ENCODE measurements at places on chromosomes 2 and 18.
A peak's percentile ranks its signal among the peaks of the same experiment; 100 is the strongest.

- DNase-seq: no peak
Observed at GRCh38 chr2:134319596-134320254, 65.9 kb downstream of the MGAT5 start.

GRCh38 chr18:48825101-48825745 lies 125.5 kb downstream of the SMAD7 start:
- DNase-seq: no peak

DNA sequence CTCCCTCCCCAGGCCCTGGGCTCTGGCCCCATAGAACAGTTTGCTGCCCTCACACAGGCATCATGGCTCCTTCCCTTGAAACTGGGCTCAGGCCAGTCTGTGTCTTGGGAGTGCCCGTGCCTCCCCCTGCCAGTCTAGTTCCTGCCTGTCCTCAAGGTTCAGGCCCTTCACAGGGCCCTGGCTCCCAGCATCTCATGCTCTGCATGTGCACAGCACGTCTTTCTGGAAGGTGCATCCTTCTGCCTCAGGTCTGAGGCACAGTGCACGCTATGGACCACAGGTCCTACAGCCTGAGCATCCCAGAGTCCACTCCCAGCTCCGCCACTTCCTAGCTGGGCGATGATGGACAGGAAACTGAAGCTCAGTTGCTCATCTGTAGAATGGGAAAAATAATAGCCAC lies 35.6 kb upstream of the FOSL2 start:
- no peak for DNase-seq

- no peak for DNase-seq
Observed at GRCh38 chr2:62313449-62314227, 117.7 kb downstream of the B3GNT2 start.

DNA sequence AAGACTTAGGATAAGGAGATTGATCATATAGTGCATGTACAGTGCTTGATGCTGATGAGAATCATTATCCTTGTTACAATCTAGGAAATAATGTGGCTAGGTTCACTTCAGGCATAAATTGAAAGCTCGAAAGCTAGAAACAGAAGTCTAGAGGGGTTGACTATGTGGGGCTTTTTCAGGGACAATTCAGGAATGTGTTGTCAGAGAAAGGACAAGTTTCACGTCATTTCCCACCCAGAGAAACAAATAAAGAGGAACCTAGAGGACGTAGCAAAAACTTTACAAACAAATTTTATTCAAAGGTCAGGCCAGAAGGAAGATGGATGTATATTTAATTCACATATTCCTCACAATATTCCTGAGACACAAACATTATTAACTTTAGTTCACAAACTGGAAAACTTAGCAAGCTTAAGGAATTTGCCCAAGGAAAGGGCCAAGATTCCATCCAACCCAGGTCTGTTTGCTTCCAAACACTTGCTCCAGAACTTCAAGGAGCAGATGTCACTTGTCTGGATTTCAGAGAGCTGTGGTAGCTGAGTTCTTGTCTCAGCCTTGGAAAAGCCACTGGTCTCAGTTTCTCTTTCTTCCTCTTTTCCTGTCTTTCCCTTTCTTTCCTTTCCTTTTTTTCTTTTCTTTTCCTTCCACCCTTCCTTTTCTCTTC lies 7.4 kb downstream of the CYRIA start:
- DNase-seq: no peak

DNA sequence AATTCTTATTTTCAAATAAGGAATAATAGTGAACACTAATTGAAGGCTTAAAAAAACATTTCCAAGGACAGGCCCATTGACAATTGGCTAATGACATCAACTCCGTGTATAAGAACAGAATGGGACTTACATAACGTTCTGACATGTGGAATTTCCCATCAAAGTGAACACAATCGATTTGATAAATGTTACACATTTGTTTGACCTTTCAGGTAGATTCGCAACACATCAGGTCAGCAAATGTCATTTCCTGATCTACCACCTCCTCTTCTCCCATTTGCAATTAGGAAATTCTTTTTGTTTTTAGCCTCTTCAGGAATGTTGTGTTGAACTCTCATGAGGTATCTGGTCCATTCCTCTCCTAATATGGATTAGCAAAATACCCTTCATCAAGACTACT lies 292.9 kb upstream of the SLC14A2 start:
- DNase-seq: no peak

DNA sequence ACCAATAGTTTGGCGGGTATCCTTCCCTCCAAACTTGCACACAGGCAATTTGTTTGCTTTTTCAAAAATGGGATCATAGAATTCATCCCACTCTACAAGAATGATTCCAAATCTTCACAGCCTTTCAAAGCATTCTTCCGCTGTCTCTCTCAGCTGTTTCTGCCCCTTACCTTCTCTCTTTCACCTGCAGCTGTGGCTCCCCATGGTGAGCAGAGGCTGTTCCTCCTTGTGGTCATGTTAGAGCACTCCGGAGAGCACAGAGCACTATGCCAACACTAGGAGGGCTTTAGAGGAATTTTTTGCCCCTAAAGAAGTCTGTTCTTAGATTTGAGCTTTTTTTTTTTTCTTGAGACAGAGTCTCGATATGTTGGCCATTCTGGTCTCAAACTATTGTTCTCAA lies 30.4 kb downstream of the MTHFD2 start:
- DNase-seq: no peak

GRCh38 chr18:23337599-23338444 lies 115.3 kb upstream of the RIOK3 start:
- DNase-seq: peak; percentile 80

DNA sequence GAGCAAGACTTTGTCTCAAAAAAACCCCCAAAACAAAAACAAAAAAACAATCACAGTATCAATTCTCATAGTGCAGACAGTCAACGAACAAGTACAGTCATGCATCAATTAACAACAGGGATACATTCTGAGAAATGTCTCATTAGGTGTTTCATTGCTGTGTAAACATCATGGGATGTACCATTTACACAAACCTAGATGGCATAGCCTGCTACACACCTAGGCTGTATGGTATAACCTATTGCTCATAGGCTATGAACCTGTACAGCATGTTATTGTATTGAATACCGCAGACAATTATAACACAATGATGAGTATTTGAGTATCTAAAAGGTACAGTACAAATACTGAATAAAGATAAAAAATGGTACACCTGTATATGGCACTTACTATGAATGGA lies 67.8 kb upstream of the LMAN1 start:
- DNase-seq: peak; percentile 90

- DNase-seq: no peak
Observed at GRCh38 chr2:383888-384287, 96.0 kb upstream of the ALKAL2 start.

- no peak for DNase-seq
Observed at GRCh38 chr2:187093771-187094412, 244.9 kb upstream of the ZSWIM2 start.

GRCh38 chr2:56589835-56590234 lies 406.0 kb downstream of the CCDC85A start:
- DNase-seq: no peak

- DNase-seq: peak; percentile 24
Observed at GRCh38 chr2:55431982-55432627, 12.4 kb upstream of the CCDC88A start.

GRCh38 chr2:241617431-241618154 lies 19.4 kb downstream of the THAP4 start:
- peak; percentile 62 for DNase-seq

DNA sequence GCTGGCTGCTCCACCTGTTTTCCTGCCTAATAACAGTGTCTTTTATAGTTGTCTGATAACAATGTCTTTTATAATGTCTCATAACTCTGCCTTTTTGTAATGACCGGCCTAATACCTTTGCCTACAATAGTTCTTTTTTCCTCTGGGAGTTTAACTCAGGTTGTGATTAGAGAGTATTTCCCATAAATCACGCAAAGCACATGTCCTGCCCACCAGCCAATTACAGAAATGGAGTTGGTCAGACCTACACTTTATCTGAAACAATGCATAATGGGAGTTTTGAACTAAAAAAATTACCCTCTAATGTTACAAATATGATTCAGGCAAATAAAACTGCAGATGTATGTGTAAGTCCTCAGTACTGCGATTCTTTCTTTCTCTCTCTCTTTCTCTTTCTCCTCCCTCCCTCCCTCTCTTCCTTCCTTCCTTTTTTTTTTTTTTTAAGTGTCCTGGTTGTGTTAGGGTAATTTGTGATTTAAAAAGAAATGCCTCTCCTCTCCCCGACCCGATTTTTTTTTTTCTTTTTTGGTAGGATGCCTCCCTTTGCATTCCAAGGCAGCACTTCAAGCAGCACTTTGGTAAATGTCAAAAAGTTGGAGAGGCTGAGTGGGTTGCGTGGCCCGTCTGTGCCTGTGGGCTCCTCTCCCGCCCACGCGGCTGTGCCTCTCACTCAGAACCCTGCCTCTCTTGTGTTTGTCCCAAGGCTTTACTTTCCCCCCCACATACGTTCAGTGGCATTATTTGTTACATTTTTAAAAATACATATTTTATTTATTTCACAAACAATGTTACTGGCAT lies 147.3 kb downstream of the AGAP1 start:
- no peak for DNase-seq

- peak; percentile 89 for DNase-seq
Observed at GRCh38 chr2:36538335-36538734, 59.6 kb downstream of the FEZ2 start.

Data from NCI-H1105 treated with DMSO at 0.1 percent for 48 hours (cell line).